ENCODE measurements at places on chromosomes 13 and 19.

GRCh38 chr13:114142640-114143490 lies 10.4 kb upstream of the RASA3 start:
- DNase-seq = no peak

DNA sequence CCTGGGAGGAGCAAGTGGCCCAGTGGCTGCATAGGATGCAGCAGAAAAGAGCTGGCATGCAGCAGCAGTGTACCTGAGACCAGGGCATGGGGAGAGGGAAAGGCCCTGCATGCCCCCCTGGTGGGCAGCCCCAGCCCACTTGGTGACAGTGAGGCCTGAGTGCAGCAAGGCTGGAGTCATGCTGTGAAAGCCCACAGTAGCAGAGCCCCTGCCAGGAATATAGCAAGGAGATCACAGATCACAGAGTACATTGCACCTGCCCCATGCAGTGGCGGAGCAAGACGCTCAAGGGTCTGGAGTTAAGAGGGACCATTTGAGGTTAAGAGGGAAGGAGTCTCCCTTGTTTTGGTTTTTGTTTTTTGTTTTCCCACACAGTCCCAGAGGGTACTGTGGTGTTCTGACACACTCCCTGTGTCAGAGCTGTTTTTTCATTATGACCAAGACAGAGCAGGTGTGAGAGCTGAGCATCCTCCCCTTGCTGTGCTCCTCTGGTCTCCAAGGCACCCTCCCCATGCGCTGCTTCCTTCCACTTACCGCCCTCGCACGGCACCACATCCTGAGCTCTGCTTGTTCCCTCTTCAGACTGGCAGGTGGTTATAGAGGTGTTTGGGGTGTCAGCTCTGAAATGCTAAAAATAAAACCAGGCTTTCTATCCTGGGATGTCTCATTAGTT lies 85.0 kb upstream of the UBL3 start:
- no peak for DNase-seq

DNA sequence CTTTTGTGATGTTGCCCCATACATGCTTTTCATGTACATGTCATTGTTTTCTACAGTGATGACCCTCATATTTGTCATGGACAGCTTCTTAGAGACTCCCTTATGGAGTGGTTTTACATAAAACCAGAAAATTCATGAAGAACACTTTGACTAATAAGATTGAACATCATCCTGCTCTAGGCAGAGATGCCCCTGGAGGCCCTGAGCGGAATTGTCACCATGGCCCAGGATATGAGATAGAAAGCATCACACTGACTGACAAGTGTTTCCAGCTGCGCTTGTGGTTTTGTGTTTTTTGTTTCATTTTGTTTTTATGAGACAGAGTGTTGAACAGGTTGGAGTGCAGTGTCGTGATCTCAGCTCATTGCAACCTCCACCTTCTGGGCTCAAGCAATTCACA lies 22.2 kb downstream of the ZNF701 start:
- no peak for DNase-seq

GRCh38 chr19:19835560-19836038 lies 14.0 kb upstream of the ZNF506 start:
- no peak for DNase-seq

DNA sequence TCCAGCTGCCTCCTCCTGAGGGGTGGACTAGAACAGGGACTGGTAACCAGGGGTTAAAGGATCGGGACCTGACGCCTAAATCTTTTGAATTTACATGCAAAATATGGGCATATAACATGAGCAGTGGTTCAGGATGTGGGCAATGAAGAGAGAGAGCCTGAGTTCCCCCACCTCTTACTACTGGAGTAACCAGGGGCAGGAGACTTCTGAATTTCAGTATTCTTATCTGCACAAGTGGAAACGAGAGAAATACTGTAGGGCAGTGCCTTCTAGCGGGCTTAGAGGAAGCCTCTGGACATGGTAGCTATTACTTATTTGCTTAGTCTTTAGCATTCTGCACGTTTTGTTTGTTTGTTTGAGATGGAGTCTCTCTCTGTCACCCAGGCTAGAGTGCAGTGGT lies 26.3 kb downstream of the BCAT2 start:
- DNase-seq = no peak

DNA sequence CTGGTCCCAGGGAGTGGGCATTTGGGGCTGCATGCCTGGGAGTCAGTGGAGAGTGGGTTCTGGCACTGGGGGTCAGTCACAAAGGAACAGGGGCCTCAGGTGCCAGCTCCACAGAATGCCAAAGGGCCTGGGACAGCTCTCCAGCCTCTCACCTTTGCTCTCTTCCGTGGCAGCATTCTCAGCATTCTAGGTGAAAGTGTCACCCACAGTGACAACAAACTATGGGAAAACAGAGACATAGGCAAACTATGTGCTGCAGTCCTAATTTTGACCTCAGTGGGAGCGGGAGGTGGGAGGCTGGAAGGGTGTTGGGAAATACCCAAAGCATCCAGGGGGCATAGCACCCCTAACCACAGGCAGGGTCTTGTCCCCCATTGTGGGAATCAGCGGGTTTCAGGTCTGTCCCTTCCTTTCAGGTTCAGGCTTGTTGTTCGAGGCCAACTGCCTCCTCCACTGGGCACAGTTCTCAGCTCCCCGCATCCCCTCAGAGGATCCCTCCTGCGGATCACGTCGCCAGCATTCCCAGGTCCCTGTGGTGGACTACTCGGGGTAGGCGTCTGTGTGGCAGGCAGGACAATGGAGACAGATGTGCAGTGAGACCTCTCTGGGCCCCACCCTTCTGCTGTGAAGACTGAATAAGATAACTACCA lies 52.4 kb downstream of the TSHZ3 start:
- no peak for DNase-seq

DNA sequence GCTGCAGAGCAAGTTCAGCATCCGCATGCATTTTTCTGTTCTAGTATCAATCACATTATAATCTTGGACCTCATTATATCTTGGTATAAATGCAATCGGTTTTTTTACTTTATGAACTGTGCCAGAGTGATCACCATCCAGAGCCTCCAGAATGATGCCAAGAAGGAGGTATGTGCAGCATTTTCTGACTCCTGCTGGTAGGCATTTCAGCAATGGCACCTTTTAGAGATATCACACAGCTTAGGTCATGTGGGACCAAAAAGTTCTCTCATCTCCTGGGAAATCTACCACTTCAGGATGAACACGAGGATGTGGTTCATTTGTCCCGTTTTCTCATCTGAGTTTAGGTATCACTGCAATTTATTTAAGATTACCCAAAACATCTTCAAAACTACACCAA lies 220.4 kb downstream of the VWA8 start:
- no peak for DNase-seq

- no peak for DNase-seq
Observed at GRCh38 chr19:50178859-50179537, 15.9 kb upstream of the IZUMO2 start.

DNA sequence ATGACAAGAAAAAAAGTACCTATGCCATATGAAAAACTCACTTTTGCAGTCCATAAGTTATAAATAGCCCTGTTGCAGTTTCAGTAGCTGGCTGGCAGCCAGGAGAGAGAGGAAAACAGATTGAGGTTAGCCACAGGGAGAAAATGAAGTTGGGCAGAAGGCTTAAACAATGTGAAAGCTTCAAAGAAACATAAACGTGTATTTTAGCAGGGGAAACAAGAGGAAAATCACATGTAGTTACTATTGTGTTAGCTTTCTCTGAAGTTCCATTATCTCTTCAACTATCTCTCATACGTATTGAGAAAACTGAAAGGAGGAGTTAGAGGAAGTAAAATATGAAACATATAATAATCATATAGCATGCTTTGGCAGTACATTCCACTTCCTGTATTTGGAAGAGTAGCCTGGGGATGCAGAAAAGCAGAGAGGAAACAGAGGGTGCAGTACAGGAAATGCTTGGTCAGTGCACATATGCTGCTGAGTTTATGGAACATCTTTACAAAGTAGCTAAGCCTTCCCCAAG lies 1551.1 kb downstream of the EFNB2 start:
- peak; percentile 43 for DNase-seq

DNA sequence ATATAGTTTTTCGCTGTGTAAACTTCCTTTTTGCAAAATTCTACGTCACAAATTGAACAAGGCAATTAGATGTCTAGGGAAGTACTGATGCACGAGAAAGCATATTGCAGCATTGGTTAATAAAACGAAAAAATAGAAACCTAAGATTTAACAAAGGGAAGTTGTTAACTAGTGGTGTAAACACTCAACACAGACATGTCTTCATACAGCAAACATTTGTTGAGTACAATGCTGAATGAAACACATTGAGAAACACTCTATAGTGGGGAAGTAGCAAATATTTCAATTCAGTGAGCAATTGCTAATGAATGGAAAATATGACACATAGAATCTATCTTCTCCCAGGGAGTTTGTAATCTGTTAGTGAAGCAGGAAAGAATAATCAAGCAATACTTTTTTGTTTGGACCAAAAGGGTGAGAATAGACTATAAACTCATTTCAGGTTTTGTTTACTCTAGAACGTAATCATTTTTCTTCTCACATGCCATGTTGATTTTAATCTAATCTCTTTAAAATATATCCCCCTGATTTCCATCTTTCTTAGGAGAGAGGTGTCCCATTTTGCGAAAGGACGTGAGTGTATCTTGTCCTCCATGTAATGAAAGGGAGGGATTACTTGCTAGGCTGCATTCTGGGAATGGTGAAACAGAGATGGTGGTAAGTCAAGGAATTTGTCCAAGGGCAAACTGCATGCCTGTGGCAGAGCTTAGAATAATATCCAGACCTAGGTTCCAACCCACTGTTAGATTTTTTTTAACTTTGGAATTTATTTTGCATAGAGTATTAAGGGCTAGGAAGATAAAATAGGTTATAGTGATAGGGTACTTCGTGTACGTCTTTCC lies 1.7 kb upstream of the ANKRD10 start:
- no peak for DNase-seq

GRCh38 chr19:4831304-4831978 lies at the start of gene TICAM1:
Gene TICAM1, minus strand, starts transcription at chr19:4831712. Its CDS starts 13,335 bp downstream, at chr19:4818377.
- no peak for DNase-seq

DNA sequence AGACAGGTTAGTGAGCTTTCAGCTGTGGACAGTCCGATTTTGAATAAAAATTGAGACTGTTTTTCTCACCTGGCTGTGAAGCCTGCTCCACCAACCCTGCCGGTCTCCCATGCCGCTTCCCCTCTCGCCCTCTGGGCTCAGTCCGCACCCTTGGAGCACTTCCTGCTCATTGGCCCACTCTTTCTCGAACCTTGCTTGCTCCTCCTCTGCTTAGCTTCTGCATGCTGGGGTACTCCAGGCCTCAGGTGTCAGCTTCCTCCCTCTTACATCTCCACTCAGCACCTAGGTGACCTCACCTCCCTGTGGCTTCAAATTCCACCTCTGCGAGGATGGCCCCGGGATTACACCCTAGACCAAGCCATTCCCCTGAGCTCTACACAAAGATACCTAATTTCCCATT lies 39.6 kb downstream of the C13orf42 start:
- DNase-seq = no peak

DNA sequence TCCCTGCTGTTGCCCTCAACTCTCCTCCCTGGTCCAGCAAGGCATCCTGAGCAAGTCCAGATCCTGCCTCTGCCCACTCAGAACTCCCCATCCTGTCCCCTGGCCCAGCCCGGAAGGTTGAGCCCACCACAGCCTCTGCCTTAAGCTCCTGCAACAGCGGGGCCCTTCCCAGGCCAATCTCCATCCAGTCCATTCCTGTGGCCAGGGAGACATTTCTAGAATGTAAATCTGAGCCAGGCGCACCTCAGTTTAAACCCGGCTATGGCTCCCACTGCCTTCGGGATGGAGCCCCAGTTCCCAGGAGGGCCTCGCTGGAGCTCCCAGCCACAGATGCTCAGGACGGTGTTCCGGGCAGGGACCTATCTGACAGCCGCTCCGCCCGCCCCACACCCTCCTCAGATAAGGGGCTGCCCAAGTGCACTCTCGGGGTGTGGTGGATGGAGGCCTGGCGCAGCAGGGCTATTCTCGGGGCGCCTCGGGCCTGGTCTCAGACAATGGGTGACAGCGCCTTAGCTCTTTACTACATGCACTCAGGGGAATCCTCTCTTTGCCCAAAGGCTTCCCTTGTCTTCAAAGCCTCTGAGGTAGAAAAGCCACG lies 5.3 kb downstream of the TRAPPC6A start:
- no peak for DNase-seq

DNA sequence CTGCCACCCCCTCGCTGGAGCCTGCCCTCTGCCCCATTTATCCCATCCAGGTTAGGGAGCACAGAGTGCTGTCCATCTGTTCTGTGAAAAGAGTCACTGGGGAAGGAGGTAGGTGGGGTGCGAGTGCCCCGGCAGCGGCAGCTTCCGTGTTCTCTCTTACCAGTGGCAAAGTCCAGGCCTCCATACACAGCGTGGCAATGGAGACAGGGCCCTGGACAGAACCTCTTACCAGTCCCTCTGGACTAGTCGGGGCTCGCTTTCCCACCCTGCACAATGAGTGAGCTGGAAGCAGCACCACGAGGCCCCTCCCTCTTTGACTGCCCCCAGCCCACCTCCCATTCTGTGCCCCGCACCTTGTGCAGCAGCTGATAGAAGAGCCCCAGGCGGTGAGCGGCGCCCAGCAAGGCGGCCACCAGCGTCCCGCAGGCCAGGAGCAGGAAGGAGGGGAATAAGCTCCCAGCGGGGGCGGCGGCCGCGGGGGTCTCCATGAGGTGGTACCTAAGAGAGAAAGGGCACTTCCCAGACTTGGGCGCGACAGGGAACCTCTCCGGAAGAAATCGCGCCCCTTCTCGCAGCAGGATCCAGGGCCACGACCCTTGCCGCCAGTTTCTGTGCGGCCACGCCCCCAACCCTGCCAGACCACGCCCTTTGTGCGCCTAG lies 17.5 kb downstream of the SYDE1 start:
- DNase-seq = no peak

GRCh38 chr19:48102870-48103751 lies 7.5 kb downstream of the PLA2G4C start:
- DNase-seq = no peak

GRCh38 chr19:41911889-41912731 lies 16.1 kb downstream of the ERFL start:
- no peak for DNase-seq

DNA sequence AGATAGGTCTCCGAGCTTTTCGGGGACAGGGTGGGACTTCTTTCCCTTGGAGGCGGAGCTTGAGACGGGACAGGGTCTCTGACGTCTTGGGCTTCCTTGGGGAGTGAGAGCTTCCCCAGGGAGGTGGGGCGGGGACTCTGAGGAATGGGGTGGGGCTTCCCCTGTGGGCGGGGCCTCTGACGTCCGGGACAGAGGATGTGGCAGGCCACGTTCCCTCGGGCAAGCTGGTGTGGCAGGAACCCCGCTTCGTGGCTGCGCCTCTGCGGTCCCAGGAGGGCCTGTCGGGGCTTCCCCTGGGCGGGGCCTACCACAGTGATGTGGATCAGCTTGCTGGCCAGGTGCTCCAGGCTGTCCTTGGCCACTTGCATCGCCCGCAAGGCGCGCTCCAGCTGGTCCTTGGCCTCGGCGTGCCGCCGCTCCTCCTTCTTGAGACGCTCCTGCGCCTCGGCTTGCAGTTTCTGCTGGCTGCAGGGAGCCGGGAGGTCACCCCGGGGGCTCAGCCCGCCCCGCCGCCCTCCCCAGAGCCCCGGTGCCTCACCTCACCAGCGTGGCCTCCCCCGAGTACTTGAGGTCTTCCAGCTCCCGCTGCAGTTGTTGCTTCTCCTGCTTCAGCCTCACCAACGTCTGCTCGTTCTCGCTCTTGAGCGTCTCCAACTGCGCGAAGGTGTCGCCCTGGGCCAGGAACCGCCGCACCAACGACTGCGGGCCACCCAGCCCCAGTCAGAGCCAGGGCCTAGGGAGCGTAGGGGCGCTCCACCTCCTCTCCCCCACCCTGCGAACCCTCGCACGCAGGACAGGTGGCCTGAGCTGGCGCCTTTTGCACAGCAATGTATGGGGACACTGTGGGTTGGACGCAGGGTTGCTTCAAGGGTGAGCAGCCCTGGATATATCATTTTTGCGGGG lies 3.3 kb upstream of the RGL3 start:
- no peak for DNase-seq

Measured in cerebellar nuclear complex (tissue), 1 donor.